ENCODE measurements at places on chromosomes 5 and 9.

DNA sequence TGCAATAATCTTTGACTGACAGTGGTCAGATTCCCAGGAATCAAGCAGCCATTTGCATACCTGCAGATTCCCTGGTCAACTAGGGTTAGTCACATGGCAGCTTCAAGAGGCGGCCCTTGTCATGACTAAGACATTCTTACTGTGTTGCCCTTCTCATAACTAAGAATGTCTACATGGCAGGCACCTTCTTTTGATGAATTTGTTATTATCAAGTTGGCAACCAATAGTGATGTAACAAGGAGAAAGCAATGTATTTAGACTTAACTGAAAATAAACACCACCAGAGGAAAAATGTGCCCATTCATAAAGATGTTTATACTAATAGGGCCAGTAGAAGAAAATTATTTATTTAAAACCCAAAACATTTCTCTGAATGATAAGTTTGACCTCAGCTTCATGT lies 215.6 kb downstream of the TLE1 start:
- DNase-seq: no peak

DNA sequence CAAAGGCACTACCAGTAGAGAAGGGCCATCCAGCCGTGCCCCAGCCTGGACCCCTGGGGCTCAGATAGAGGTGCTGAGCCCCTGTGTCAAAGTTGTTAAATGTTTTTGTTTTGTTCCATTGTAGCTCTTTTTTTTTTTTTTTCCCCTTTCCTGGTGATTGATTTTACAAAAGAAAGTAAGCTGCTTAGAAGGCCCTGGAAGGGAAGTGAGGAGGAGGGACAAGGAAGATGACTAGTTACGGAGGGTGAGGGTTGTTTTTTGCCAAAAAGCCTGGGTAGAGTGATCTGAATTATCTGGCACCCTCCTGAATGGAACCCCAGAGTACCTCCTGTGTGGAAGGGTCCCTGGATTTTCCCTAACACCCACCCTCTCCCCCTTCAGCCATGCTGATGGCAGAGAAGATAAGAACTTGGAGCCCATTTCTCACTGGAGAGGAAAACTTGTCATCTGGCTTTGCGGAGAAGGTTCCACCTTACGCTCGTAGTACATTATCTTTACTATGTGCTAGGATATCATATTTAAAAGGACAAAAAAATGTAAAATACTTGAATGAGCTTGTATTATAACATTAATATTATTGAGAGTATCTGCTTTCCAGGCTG lies 33.4 kb downstream of the FAXDC2 start:
- DNase-seq: no peak

DNA sequence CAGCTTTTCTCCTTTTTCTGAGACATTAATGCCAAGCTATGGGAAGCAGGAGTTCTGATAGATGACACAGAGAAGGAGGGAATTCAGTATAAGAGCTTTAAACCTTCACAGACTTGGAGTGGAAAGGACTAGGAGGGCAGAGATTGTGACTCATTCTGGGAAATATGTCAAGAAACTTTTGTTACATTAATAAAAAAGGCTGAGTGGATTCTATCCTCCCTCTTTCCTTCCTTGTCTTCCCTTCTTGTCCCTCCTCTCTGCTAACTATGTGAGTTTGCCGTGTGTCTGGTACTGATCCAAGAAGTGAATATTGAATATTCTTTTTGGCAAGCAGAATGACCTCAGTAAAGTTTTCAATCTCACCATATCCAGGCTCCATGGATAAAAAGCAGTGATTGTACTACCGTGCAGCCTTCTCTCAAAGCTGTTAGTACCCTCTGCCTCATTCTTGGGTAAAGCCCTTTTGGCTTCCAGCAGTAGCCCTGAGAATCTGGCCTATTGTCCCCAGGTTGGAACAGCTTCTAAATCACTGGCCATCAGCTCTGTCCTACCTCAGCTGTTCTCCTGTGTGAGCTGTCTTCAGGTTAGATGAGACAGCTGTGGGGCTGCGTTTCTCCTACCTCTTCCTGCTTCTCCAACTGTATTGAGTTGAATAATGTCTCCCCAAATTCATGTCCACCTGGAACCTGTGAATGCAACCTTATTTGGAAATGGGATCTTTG lies 73.9 kb downstream of the ATG10 start:
- DNase-seq: no peak

- no peak for DNase-seq
Measured at GRCh38 chr5:58011301-58011700, 448.6 kb downstream of the PLK2 start.

DNA sequence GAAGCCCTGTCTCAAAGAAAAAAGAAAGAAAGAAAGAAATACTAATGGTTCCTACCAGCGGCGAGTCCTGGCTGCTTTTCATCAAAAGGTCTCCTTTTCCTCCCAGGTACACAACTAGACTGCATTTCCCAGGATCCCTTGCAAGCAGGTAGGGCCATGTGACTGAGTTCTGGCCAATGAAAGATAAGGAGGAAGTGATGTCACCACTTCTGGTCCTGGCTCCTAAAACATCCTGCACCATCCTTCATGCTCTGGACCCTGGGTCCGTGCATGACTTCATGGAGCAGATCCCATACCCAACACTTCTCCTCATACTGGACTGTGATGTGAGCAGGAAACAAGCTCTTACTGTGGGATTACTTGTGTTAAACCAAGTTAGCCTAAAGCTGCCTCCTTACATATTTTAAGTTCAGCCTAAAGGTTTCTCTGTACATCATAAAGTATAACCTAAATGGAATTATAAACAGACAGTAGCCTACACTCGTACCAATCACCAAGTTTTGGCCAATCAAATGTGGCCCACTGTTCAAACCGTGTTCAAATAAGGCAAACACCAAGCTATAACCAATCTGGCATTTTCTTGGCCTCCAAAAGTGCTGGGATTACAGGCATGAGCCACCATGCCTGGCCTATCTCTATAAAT lies 30.2 kb upstream of the FUBP3 start:
- DNase-seq: no peak

- no peak for DNase-seq
Measured at GRCh38 chr9:121055642-121056143, 5.6 kb upstream of the C5 start.

DNA sequence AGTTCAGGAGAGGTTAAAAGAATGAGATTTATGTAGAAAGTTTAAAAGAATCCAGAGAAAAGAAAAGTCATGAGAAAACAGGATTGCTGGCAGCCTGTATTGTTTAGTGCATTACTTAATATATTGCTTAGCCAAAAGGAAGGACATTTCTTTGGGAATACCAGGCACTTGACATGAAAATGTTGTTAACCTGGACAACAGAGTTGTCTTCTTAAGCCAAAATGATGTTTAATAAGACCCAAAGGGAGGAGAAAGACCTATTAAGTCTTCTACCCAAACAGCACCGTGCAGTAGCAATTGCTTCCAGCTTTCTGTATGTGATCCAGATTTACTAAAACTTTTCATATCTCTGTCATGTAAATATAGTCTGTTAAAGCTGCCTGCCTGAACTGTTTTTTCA lies 74.0 kb upstream of the PRLR start:
- DNase-seq: no peak

DNA sequence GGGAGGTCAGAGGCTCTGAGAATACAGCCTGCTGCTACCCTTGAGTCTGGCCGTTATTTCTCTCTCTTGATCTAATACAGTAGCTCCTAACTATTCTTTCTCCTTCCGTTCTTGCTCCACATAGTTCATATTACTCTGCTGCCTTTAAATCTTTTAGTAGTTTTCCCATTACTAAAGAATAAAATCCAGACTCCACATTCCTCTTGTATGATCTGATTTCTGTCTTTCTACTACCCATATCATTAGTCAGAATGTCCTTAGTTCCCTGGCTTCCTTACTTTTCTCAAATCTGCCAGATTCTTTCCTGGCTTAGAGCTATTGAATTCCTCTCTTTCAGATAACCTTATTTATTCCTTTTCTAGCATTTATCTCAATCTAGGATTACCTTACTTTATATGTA lies 40.0 kb downstream of the MARCHF6 start:
- no peak for DNase-seq

DNA sequence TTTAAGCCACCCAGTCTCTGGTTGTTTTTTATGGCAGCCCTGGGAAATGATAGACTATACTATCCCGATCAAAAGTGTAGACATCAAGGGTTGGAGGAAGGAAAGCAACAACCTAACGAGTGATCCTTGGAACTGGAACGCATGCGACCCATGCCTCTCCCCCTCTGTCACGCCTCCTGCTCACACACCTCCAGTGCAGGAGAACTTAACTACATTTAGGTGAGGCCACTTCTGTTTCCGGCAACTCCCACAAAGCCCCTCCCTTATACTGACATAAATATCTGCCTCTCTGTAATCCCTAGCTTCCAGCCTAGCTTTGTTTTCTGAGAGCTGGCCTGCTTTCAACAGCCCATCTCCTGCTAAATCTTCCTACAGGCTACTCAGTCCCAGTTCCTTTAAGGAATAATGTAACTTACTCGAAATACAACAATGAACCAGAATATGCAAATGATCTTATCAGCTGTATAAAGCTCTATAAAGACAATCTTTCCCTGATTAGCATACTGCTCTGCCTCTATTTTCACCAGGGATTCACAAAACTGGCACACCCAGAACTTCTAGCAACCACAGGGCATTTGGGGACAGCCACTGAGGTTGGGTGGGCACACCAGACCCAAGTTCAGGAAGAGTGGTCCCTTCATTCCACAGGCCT lies 73.9 kb downstream of the GABBR2 start:
- no peak for DNase-seq

GRCh38 chr9:10268531-10269485 lies 344.0 kb downstream of the PTPRD start:
- no peak for DNase-seq

DNA sequence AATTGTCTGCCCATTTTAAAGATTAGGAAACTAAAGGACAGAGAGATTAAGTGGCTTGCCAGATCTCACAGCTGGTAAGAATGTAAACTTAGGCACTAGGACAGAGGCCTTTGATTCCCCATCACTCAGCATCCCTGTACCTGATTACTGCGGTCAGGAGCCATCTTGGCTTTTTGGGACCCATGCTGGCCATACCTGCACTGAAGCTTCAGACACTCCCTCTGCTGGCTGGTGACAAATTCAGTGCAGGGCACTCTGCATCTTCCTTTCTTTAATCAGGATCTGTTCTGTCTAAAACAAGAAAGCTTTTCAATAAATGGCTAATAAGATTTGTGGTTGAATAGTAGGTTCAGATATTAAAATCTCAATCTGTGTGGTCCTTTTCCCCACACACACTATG lies 215.5 kb upstream of the RORB start:
- DNase-seq: no peak

GRCh38 chr9:133443982-133444381 lies 15.8 kb upstream of the CACFD1 start:
- no peak for DNase-seq

DNA sequence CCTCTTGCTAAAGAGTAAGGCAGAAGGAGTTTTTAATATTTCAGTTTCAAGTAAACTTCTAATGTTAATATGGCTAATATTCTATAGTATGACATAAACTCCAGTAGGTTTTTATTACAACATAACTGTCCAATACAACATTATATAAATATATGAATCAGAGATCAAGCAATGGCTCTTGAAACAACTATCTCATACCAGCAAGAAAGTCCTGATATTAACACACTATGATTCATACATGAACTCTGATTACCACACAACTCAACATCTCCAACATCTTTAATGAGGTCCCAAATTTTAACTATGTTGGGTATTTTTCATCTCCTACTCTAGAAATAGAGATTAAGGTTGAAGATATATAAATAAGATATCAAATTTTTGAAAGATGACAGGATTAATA lies 878.3 kb downstream of the TLE1 start:
- no peak for DNase-seq

- no peak for DNase-seq
Measured at GRCh38 chr5:65108786-65109743, 340.3 kb downstream of the CWC27 start.

DNA sequence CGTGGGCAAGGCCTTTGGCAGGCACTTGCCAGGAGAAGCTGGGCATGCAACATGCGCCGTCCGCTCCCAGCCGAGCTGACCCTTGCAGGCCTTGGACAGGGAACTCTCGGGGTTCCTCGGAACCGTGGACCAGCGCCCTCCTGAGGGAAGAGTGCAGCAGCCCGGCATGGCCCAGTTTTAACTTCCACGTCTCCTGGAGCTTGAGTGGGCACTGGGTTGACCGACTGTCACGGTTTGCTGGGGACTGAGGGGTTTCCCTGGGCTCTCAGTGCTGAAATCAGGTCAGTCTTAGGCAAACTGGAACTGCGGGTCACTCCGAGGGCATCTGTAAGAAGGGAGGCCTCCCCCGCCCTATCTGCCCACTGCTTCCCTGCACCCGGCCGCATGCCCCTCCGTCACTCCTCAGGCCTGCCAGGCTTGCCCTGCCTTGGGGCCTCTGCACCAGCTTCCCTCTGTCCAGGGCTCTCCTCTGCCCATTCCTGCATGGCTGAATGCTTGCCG lies 87.0 kb upstream of the PHYKPL start:
- no peak for DNase-seq

DNA sequence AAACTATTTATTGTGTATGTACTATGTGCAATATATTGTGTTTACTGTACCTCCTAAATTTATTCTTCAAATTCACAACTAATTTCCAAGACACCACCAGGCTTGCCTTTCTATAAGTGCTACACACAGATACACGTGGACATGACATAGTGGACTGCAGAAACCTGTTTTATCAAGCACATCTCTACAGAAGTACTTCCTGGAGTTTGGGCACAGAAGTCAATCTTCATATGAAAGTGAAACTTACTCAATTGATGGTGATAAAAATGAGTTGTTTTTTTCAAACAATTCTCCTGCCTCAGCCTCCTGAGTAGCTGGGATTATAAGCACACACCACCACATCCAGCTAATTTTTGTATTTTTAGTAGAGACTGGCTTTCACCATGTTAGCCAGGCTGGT lies 57.6 kb downstream of the NLN start:
- DNase-seq: no peak

GRCh38 chr9:90514877-90515276 lies 127.7 kb downstream of the DIRAS2 start:
- DNase-seq: no peak

- peak; percentile 44 for DNase-seq
Measured at GRCh38 chr5:132225165-132226032, 2.3 kb downstream of the P4HA2 start.

DNA sequence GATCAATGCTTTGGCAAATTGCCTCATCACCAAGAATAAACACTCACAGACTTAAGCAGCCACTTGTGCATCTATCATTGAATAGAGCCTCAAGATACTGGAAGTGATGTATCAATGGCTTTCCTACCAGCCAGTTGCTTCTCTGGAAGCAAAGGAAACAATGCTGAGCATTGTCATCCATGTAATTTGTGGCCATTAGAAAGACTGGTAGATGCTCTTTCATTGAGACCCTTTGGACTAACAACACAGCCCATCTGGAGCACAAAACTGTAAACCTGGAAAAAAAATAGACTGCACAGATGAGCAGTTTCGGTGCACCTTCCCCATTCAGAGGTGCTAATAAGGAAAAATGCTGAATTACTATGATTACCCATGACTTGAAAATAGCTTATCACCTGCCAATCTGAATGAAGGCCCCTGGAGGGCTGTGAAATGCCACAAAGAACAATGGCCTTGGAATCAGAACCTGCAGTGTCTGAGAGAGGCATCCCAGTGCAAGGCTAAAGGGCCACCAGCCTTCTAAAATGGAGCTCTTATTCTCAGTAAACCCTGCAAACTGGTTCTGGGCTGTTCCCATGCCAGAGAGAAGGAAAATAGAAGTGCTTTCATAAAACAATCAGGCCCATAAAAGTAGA lies 127.5 kb downstream of the RFK start:
- DNase-seq: no peak

GRCh38 chr5:169599451-169599850 lies 15.9 kb downstream of the SPDL1 start:
- DNase-seq: no peak
